ENCODE measurements at places on chromosomes 7 and 10.

GRCh38 chr7:22725585-22725984 is 1.4 kb upstream of the IL6 start:
- peak; percentile 20 for DNase-seq

DNA sequence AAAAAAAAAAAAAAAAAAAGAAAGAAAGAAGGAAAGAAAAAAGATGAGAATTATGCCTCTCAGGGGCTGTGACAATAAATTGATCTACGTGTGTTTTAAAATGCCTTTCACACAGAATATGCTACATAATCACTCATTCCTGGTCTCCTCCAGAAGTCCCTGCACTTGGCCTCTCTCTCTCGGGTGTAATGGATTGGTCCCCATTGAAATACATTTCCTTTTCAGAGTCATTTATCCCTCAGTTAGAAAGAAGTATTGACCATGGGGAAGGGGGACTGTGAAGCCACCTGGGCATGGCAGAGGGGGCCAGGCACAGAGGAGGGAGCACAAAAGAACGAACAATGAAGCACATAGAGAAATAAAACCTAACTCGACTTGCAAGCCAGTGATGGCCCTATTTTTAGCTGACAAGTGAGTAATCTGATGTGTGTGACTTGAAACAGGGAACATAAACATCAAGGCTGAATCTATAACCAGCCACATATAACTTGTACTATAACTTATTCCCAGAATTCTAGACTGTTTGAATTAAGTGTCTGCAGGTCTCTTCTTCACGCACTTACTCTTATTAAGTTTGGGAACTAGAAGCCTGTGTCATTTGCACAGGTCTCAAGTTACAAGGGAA is 490.8 kb downstream of the KCNMA1 start:
- no peak for DNase-seq

DNA sequence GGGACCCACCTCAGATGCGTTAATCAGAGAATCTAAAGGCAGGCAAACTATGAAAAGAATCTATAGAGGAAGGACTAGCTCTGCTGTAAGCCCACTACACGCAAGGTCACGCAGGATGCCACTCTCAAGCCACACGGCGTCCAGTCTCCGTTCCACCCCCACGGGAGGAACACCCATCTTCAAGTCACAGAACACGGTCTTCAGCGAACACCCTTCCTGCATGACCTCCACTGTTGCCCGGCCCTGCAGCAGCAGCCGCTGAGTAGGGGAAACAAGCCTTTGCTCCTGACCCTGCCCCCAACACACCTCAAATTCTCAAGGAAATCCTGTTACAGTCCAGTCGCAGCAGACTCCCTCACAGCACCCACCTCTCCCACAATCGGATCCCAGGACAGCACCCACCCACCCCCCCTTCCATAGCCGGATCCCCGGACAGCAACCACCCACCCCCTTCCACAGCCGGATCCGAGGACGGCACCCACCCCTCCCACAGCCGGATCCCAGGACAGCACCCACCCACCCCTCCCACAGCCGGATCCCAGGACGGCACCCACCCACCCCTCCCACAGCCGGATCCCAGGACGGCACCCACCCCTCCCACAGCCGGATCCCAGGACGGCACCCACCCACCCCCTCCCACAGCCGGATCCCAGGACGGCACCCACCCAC is 133.7 kb downstream of the DIP2C start:
- DNase-seq: no peak

DNA sequence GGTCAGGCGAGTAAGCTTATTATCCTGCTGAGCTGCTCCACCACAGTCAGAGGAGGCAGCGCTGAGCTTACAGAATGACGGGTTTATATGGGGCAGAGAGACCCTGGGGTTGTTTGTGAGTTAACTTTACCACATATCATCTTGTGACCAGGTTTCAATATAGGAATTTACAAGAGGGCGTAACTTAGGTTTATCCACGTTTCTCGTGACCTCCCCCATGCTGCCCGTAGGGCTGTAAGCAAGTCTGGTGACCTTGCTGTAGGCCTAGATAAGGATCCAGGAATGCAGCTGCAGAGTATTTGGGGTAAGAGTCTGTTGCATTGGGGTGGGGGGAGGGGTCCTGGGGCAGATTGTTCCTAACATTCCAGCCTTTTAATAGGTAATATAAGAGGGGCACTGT is 24.6 kb downstream of the SCIN start:
- no peak for DNase-seq

- DNase-seq: no peak
Observed at GRCh38 chr7:11713352-11713751, 118.6 kb downstream of the THSD7A start.
